Activated T-helper 1 cell treated with Interleukin-2 at 50 U/mL for 16 hours (primary cell): ENCODE measurements at places on chromosomes 3 and 15.
A peak's percentile ranks its signal among the peaks of the same experiment; 100 is the strongest.

- DNase-seq: no peak
Observed at GRCh38 chr15:64333516-64333915, 22.5 kb downstream of the CSNK1G1 start.

DNA sequence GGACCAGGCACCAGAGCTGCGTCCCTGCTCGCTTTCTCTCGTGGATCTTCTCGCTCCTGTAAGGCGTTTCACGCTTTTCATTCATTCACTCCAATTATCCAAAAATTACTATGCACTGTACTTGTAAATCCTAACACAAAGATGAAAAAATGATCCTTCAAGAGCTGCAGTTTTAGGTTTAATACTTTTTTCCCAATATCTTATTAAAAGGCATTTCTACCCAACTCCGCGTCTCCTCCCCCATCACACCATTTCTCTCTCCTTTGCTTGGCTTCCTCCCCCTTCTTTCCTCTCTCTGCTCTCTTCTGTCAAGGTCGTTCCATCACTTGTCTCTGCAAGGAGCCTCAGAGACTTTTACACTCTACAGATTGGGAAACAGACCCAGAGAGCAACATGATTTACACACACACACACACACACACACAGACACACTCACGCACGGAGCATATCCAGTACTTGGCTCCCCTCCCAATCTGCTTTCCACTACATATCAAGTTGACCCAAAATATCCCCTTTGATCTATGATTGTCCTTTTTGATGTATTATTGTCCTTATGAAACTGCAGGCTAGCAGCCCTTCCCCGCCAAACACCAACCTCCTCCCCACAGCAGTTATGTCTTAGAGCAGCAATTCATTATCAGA lies 479 bp upstream of the CLDN1 start:
- DNase-seq: no peak

- no peak for DNase-seq
Observed at GRCh38 chr3:114068336-114068735, 11.8 kb downstream of the QTRT2 start.

DNA sequence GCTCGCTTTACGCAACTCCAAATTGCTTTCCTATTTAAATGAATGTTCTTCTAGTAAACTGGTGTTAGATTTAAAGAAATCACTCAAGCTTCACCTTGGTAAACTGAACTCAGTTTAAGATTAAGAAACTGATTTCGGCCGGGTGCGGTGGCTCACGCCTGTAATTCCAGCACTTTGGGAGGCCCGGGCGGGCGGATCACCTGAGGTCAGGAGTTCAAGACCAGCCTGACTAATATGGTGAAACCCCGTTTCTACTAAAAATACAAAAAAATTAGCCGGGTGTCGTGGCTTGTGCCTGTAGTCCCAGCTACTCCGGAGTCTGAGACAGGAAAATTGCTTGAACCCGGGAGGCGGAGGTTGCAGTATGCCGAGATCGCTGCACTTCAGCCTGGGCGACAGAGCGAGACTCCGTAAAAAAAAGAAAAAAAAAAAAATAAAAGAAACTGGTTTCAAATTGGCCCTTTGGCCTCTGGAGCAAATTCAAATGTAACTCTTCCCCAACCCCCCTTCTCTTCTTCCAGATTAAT lies 1.7 kb downstream of the SKIL start:
- no peak for DNase-seq

- DNase-seq: no peak
Observed at GRCh38 chr15:69725957-69726356, 273.3 kb downstream of the RPLP1 start.

- no peak for DNase-seq
Observed at GRCh38 chr3:191236646-191237045, 37.6 kb downstream of the OSTN start.

- DNase-seq: no peak
Observed at GRCh38 chr3:39294446-39295183, 14.8 kb upstream of the CX3CR1 start.

DNA sequence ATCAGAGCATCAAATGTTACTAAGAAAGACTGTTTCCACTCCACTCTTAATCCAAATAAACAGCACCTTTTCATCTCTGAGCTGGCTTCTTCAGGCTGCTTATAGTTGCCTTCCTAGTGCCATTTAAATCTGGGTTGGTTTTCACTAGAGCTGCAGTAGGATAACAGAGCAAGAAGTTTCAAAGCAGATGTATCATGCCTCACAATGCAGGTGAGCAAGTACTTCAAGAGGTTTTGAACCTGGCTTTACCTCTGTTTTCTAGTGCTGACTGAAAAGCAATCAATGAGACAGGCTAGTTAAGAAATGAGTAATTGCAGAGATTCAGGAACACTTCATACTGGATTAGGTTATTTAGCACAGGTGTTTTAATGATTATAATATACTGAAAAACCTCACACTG lies 147.7 kb upstream of the SATB1 start:
- DNase-seq: no peak

DNA sequence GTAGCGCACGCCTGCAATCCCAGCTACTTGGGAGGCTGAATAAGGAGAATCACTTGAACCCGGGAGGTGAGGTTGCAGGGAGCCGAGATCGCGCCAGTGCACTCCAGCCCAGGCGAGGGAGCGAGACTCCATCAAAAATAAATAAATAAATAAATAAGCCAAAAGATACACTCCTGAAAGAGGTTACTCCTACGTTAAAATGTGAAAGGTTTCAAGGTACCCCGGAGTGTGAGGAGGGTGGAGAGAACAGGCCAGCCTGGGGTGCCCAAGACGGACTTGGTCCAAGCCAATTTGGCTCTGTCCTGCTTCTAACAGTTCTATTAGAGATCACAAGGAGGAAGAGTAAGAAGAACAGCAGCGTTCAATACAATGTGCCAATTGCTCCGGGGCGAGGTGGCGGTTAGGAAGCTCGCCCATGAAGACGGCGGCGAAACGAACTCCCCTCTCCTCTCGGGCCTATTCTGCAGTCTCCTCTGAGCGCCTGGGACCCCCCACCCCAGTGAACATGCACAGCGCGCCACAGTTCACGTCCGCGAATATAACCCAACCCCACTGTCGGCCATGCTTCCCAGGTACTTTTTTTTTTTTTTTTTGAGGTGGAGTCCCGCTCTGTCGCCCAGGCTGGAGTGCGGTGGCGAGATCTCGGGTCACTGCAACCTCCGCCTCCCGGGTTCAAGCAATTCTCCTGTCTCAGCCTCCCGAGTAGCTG lies 942 bp downstream of the ELP6 start:
- peak; percentile 7 for DNase-seq

GRCh38 chr3:152779653-152780052 lies 55.3 kb upstream of the P2RY1 start:
- no peak for DNase-seq

GRCh38 chr15:68730471-68730919 lies 90.2 kb downstream of the ANP32A start:
- no peak for DNase-seq

- DNase-seq: no peak
Observed at GRCh38 chr3:189896533-189896932, 224.2 kb downstream of the P3H2 start.

DNA sequence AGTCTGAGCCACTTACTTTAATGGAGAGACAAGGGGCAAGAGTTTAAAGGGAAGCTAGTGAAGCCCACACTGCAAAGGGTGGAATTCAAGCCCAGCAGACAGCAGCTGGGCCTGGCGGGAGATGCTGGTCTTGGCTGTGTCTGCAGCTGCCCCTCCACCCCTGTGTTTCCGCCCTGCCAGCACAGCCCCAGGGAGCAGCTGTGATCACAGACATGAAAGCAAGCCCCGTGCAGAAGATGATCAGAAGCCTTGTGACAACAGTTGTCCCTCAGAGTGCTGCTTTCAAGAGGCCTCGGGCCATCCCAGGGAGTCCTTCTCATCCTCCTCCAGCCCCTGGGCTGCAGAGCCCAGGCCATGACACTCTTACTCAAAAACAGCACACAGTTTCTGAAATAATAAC lies 24.1 kb upstream of the SLC6A1 start:
- DNase-seq: no peak

DNA sequence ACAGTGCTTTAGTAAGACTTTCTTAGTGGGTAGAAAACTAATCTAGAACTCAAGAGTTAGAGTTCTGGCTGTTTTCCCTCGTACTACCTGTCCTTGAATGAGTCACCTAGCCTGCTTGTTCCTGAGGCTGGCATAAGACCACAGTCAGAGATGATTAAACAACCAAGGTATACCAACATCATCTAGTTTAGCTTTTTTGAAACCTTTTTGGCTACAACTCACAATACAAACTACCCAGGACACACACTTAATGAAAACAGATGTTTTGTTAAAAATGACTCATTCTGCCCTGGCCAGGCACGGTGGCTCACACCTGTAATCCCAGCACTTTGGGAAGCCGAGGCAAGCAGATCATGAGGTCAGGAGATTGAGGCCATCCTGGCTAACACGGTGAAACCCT lies 4.6 kb downstream of the MCCC1 start:
- DNase-seq: no peak

GRCh38 chr3:65110661-65111060 lies 422.9 kb upstream of the ADAMTS9 start:
- DNase-seq: no peak

DNA sequence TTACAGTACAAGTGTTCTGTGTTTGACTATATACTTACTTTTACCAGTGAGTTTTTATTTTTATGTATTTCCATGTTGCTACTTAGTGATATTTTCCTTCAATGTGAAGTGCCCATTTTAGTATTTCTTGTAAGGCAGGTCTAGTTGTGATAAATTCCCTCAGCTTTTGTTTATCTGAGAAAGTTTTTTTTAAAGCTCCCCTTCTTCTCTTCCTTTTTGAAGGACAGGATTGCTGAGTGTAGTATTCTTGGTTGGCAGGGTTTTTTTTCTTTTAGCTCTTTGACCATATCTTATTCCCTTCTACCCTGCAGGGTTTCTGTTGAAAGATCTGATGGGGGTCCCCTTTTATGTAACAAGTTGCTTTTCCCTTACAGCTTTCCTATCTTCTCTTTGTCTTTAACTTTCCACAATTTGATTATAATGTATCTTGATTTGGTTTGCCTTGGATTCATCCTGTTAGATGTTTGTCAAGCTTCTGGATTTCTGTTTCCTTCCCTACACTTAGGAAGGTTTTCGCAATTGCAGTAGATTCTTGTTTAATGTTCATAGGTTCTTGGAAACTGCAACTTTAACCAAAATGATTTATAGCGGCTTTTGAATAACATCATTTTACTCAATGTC lies 7.9 kb downstream of the PLAAT1 start:
- DNase-seq: no peak

DNA sequence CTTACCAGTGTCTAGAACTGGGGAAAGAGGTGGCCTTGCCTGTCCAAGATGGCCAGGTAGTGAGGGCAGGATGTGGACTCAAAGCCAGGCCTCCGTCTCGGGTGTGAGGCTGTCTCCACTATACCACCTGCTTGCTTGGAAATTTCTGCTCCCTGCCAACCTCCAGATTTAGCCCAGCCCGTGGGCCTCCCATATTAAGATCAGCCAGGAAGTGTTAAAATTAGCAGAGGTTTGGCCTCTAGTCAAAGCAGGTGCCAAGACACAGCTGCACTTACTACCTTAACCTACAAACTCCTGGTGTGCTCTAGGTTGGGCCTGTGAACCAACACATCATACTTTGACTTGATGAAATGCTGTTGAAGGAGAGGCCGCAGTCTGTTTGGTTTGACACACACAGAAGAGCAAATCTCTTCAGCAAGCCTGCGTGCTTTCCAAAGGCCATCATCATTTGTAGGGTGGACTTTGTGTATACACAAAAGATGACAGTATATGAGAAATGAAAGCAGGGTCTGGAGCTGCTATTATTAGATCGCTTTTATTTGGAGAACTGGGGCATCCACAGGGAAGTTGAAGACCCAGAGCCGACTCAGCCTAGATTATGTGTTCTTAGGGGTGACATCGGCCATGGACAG lies 206.5 kb downstream of the XXYLT1 start:
- DNase-seq: no peak

DNA sequence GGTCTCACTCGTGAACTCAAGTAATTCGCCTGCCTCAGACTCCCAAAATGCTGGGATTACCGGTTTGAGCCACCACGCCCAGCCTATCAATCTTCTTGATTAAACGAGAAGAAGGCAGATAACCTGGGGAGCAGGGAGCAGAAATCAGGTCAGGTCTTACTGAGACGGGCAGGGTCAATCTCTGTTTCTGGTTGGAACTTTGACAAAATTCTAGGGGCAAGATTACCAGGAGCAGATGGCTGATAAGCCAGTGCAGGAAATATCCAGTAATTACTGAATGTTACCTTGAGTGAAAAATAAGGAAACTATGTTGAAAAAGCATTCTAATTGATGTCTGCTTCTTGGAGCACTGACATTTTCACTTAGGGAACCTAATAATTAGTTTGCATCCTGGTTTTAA lies 24.4 kb upstream of the GOLM2 start:
- no peak for DNase-seq

- no peak for DNase-seq
Observed at GRCh38 chr3:192244591-192244990, 482.8 kb downstream of the FGF12 start.

DNA sequence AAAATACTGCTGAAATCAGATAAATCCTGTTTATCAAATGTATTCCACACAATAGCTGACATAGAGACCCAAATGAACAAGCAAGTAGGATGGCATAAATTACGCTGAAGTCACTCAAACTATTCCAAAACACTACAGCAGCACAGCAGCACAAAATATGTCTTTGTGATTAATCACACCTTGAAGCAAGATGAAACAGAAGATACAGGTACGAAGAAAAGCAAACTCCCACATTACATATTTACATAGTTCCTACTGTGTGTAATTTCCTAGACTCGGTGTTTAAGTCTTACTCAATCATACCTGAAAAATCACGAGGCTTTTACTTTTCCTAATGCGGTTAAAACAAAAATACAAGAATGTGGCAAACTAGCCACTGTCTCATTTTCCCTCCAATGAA lies 38.3 kb downstream of the CHSY1 start:
- no peak for DNase-seq

DNA sequence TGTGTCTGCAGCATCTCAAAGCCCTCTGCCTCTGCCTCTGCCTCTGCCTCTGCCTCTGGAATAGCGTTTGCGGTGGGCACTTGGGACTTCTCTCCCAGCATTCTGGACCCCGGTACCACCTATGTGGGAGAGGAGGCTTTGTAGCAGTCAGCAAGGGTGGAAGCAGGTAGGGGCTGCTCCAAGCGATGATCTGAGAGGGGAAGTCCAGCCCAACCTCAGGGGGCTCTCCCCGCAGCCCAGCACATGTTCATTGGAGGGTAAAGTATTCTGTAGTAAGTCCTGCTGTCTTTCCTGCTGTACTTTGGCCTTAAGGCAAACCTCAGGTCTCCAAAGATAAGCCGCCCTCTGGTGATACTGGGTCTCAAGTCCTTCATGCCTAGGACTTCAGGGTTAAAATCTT lies 68.6 kb downstream of the FAM174B start:
- DNase-seq: no peak

DNA sequence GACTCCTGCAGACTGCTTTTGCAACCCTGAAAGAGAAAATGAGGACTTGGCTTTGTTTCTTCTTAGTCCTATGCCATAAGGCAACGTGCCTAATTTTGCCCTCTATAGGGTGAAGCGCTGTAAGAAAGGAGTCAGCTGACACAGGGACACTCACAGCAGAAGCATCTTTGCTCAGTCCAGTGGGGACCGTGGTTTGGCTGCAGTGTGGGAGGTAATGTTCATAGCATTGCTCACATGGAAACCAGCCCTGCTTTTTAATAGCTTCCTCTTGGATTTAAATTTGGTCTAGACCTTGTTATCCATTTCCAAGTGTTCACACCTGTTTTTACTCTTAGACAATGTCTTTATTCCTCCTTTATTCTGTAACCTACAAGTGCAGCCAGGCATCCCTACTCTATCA lies 1032.1 kb downstream of the NTRK3 start:
- DNase-seq: no peak

GRCh38 chr15:68735610-68736009 lies 85.1 kb downstream of the ANP32A start:
- DNase-seq: no peak
